ENCODE measurements at places on chromosomes 13 and 19.

DNA sequence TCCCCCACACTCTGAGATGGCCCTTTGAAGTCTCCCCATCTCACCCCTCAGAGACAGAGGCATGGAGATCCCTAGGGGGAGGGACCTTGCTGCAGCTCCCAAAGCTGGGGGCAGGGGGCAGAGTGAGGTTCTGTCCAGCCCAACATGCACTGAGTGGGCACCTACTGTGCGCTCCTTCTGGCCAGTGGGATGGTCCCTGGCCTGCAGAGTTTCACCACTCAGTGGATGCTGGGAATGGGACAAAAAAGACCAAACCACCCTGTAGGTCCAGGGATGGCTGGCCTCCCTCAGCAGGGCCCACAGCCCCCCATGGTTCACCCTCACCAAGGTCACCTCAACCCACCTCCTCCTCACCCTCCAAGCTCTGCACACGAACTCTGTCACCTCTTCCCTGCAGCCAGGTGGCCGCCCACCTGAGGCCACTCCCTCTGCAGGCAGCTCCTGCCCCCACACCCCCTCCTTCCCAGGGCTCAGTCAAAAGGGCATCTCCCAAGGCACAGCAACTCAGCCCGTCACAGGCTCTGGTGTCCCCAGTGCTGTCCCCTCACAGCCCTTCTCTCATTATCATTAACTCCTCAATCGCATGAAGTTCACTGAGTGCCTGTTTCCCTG is 16.1 kb downstream of the CEACAM21 start:
- DNase-seq: no peak

GRCh38 chr13:54927538-54927937 is 1898.9 kb downstream of the OLFM4 start:
- no peak for DNase-seq

GRCh38 chr13:82800391-82800790 is 1081.9 kb downstream of the SLITRK1 start:
- no peak for DNase-seq

GRCh38 chr19:17074634-17075034 is 618 bp downstream of the HAUS8 start:
- no peak for DNase-seq

DNA sequence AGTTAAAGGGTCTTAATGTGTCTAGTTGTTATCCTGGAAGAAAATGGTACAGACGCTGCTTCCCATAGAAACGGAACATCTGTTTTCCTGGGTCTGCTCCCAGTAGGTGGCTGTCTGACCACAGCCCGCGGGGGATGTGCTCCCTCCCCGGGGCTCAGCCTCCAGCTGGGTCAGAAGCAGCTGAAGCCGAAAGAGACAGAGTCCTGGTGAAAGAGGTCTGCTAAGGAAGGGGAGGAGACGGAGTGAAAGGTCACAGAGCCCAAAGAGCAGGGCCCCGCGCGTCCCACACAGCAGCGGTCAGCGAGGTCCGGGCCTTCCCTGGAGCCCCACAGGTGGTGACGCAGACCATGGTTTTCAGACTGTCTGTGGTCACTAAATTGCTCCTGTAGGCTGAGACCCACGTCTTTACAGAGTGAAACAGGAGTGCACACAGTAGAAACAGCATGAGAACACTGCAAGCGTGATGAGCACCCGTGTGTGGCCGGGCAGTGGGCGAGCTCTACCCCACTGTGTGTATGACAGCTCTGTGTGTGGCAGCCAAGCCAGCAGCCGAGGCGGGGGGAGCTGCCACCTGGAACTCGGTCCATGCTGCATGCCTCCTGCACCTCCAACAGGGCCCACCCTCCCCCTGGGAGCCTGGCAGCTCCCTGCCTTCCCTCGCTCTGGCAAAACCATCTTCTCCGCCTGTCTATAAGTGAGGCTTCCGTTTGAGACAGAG is 52.0 kb upstream of the C13orf46 start:
- DNase-seq: no peak

GRCh38 chr19:48798937-48799336 is 11.9 kb downstream of the BCAT2 start:
- peak; percentile 32 for DNase-seq
